Iris pigment epithelial cell (primary cell): ENCODE measurements at places on chromosomes 16 and 17.
A peak's percentile ranks its signal among the peaks of the same experiment; 100 is the strongest.

GRCh38 chr17:39194089-39194984 is 3.1 kb downstream of the CACNB1 start:
- peak; percentile 48 for DNase-seq

DNA sequence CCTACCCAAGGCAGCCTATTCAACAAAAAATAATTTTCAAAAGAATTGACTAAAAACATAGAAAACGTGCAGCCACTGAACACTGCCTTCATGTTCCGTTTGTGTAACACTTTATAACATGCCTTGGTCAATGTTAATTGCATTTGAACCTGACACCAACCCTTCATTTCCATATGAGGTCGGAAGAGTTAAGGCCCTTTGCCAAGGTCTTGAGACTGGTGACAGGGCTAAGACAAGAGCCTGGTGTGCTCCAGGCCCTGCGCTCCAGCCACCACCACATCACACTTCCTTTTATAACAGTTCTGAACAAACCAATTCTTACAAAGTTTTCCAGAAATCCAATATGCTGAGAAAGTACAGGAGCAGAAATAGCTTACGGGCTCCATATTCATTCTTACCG is 4.2 kb downstream of the BBS2 start:
- DNase-seq: no peak

GRCh38 chr16:9446471-9447194 is 355.2 kb downstream of the HAPSTR1 start:
- no peak for DNase-seq

- no peak for DNase-seq
Observed at GRCh38 chr16:20830372-20830771, 24.0 kb downstream of the REXO5 start.

DNA sequence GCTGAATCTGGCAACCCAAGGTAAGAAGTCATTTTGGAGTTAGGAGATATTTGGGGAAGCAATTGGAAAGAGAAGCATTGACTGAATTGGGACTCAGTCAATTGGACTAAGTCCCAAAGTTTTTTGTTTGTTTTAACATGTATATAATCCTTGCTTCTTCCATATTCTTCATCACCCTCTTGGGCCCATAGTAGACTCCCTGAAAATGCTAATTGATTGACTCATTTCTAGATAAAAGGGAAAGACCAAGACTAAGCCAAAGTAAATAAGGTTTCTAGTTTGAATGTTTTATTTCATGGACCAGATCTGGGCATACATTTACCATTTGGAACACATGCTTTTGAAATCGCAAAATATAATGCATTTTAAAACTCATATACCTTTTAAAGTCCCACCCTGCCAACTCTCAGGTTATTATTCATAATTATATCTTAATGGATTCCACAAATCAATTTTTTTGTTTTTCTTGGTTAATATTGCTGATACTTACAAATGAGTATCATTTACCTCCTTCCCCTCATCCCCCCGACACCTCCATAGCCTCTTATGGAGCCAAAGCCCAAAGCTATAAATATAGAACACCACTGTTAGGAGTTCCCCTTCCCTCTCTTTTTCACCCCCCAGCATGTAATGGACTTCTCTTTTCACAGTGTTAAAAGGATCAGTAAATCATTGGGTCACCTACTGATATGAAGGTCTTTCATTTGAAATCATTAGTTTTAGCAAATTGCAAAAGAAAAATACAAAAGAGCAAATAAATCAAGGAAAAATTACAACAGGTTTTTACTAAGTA is 674.0 kb upstream of the SOX9 start:
- DNase-seq: no peak
